ENCODE measurements at places on chromosomes 12 and 14. TPM values are rescaled to one million over a fixed set of nuclear protein-coding genes. Genes with fewer than 3 reads are reported as not detected.

DNA sequence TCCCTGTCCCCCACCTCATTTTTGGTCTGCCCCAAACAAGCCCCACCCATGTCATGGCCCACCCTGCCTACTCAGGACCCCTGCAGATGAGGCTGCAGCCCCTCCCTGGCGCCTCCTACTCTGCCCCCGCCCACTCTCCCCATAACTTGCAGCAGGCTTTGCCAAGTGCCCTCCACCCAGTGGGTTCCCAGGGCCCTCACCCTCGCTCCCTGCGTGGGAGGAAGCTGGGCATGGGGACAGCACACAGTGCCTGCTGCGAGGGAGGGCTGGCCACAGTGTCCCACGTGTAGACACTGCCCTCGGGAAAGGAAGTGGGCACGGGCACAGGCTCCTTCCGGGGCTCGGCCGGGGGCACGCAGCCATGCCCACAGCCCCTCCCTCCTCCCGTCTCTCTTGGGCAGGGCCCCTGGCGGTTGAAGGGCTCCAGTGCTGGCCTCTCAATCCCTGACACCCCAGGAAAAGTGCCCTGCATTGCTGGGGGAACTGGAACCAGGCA lies 9.4 kb downstream of the AKT1 start:
- DNase-seq = no peak

GRCh38 chr14:95452176-95452892 lies 64.1 kb downstream of the SYNE3 start:
- DNase-seq = no peak

- DNase-seq = no peak
Measured at GRCh38 chr12:14614704-14615121, 47.0 kb upstream of the PLBD1 start.

HCFC2 gene
- total RNA-seq = 15.8 TPM

- DNase-seq = no peak
Measured at GRCh38 chr12:80377140-80377794, 66.8 kb upstream of the PTPRQ start.

TMEM179 gene
- total RNA-seq = not detected

GRCh38 chr14:20546877-20547276 lies 14.0 kb downstream of the RNASE9 start:
- DNase-seq = no peak

ESPL1 gene
- total RNA-seq = 88.4 TPM

- no peak for DNase-seq
Measured at GRCh38 chr12:89663577-89664357, 44.9 kb downstream of the ATP2B1 start.

- no peak for DNase-seq
Measured at GRCh38 chr14:53375599-53375998, 222.5 kb upstream of the DDHD1 start.

PRPH gene
- total RNA-seq = 0.38 TPM

DNA sequence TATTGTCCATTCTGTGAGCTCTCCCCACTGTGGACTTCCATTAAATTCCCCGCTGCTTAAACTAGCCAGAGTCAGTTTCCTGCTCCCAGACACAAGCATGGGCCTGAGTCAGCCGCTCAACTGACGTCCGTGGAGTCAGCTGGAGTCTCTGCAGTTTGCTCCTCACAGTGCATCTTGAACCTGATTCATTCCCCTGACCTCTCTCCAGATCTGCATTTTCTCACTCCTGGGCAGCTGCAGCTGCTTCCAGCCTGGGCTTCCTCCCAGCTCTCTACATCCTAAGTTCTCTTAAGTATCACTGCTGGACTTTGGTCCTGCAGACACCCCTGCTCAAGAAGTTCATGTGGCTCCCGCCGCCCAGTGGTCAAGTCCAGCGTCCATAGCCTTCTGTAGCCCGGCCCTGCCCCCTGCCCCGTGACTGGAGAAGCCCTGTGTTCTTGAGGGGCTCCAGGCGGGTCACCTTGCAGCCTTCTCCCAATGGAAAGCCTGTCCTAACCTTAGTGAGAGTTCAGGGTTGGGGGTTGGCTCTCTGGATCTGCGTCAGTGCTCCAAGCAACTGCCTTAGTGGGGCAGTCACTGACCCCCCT lies 20.0 kb downstream of the NFKBIA start:
- DNase-seq = no peak

DNA sequence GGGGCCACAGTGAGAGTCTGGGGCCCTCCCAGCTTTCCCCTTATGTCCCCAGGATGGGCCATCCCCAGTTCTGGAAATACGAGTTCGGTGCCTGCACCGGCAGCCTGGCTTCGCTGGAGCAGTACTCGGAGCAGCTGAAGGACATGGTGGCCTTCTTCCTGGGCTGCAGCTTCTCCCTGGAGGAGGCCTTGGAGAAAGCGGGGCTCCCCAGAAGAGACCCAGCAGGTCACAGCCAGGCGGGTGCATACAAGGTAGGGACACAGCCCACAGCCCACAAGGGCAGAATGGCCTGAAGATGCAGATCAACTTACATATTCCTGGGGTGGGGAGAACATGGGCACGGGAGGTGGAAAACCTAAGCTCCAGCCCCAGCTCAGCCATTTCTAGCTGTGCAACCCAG lies 56.1 kb downstream of the DGLUCY start:
- DNase-seq = no peak

GRCh38 chr12:107539196-107539939 lies 146.2 kb upstream of the PWP1 start:
- DNase-seq = no peak
